ENCODE measurements at places on chromosomes 2 and 18. TPM values are rescaled to one million over a fixed set of nuclear protein-coding genes. Genes with fewer than 3 reads are reported as not detected.

GRCh38 chr18:27608742-27609141 lies 423.6 kb upstream of the CHST9 start:
- no peak for DNase-seq

DNA sequence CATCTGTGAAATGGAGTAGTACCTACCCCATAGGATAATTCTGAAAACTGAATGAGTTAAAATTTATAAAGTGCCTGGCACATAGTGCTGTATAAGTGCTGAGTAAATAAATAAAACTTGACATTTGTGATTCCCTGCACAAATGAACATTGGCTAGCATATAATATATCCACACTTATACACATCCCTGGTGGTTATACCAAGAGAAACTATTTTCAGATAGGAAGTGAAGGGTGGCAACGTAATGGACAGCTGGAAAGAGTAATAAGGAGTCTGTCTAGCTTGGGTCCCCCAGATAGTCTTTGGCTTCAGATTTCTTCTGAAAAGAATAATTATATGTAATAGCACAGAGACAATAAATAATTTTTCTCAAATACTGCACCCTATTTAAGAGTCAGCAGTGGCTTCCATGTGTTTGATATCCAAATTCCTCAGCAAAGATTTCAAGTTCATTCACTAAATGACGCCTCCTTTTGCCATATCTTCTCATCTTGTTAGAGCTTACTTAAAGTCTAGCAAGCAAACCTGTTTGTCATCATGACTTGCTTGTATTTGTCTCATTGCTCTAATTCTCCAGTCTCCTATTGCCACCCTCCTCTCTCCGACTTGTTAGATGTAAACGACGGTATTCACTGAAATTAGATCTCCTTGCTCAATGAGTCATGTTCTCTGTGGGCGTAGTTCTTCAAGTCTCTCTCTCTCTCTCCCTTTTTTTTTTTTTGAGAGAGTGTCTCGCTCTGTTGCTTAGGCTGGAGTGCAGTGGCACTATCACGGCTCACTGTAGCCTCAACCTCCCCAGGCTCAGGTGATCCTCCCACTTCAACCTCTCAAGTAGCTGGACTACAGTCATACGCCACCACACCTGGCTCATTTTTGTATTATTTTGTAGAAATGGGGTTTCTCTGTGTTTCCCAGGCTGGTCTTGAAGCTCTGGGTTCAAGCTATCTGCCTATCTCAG lies 8.7 kb upstream of the ADGRF3 start:
- DNase-seq, result no peak

Gene CDH7
- total RNA-seq, result not detected

Gene NOSTRIN
- 62.1 TPM for total RNA-seq

Gene ARHGAP25
- total RNA-seq, result 15.6 TPM

Gene KIF1A
- total RNA-seq, result not detected

DNA sequence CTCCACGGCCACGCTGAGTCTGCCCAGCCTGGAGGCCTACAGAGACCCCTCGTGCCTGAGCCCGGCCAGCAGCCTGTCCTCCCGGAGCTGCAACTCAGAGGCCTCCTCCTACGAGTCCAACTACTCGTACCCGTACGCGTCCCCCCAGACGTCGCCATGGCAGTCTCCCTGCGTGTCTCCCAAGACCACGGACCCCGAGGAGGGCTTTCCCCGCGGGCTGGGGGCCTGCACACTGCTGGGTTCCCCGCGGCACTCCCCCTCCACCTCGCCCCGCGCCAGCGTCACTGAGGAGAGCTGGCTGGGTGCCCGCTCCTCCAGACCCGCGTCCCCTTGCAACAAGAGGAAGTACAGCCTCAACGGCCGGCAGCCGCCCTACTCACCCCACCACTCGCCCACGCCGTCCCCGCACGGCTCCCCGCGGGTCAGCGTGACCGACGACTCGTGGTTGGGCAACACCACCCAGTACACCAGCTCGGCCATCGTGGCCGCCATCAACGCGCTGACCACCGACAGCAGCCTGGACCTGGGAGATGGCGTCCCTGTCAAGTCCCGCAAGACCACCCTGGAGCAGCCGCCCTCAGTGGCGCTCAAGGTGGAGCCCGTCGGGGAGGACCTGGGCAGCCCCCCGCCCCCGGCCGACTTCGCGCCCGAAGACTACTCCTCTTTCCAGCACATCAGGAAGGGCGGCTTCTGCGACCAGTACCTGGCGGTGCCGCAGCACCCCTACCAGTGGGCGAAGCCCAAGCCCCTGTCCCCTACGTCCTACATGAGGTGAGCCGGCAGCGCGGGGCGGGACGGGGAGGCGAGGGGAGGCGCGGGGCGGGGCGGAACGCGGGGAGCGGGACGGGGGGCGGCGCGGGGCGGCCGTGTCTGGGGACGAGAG lies 15.2 kb downstream of the NFATC1 start:
- DNase-seq, result no peak

GRCh38 chr2:11325961-11326676 lies 18.3 kb downstream of the ROCK2 start:
- DNase-seq, result no peak

GRCh38 chr2:33336036-33336625 lies 140.3 kb upstream of the RASGRP3 start:
- no peak for DNase-seq

GRCh38 chr2:222294996-222295367 lies 3.8 kb downstream of the PAX3 start:
- no peak for DNase-seq

GRCh38 chr2:14702258-14702657 lies 69.7 kb downstream of the LRATD1 start:
- no peak for DNase-seq
